ENCODE measurements at places on chromosomes 16 and 17. TPM values are rescaled to one million over a fixed set of nuclear protein-coding genes. Genes with fewer than 3 reads are reported as not detected.

GRCh38 chr17:79971651-79972050, 64.0 kb downstream of the TBC1D16 start:
- no peak for DNase-seq

DNA sequence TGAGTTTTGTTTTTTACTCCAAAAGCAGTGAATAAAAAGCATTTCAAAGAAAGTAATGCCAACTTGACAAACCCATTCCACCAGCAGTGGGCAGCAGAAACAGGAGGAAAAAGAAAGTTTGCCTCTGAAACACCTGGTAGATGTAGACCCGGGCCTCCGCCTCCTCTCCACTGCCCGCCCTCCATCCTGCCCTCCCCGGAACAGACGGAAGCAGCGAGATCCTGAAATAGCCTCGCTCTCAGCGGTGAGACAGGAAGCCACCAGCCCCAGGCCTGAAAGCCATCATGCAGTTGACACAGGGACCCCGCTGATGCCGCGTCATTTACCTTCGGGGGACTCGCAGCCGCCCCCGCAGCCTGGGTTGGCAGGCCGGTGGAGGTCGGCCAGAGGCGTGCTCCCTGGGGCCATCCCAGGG, 67.8 kb downstream of the C16orf78 start:
- no peak for DNase-seq

GRCh38 chr16:65681406-65681805, 559.5 kb upstream of the CDH11 start:
- DNase-seq, result no peak

DNA sequence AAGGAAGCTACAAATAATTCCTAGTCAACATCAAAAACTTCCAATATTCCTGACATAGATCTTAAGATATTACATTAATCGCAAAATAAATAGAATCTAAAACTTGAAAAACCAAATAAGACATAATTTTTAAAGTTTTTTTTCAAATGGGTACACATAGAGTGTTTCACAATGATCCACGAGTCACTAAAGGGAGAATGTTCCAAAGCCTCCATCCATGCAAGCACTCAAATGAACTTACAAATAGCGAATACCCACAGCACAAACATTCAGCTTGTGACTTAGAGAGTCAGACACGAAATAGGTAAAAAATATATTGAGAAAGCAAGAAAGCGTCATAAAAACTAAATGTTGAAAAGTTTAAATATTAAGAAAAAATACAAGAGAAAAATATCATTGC, 65.7 kb downstream of the CEP112 start:
- no peak for DNase-seq

The CRISPLD2 gene
- total RNA-seq, result 6.4 TPM

All from SJSA1 (cell line).